ENCODE measurements at places on chromosomes 16 and 17.

DNA sequence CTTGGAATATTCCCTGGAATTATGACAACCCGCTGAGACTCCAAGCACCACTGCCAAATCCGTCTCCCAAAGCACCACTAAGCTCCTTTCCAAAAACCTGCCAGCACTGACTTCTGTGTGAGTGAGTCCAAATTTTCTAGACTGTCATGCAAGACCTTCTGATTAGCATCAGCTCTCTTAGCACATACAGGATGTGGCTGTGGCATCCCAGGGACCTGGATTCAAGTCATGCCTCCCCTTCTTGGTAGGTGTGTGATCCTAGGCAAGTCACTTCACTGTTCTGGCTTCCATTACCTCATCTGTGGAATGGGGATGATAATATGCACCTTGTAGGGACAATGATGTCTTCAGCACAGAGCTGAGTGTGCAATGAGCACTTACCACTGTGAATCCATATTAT is 38.3 kb upstream of the USP7 start:
- no peak for DNase-seq

DNA sequence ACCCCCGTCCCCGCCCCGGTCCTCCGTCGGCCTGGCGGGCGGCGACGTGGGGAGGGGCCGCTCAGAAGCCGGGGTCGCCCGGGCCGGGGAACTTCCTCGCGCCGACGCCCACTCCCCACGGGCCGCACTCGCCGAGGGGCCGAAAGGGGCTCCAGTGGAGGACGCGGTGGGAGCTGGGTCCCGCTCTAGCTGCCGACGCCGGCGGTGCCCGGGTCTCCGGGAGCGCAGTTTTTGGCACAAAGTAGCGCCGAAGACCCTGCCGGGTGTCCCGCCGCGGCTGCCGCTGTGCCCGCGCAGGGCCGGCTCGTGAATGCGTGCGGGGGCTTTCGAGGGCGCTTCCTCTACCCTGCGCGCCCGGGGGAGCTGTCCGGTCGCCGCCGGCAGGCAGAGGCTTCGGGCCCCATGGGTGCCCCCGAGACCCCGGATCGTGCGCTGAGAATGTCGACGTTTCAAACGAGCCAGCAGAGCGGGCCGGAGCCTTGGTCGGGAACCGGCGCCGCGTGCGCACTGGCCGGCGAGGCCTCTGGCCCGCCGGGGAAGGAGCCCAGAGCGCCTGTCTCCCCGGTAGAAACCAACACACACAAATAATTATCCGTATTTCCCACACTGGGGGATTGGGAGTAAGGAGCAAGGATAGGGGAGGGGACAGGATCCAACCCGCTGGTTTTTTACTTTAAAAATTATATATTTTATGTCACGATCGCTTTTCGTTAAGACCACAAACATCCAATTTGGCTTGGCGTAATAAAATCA is 46.6 kb upstream of the SLC38A10 start:
- no peak for DNase-seq

DNA sequence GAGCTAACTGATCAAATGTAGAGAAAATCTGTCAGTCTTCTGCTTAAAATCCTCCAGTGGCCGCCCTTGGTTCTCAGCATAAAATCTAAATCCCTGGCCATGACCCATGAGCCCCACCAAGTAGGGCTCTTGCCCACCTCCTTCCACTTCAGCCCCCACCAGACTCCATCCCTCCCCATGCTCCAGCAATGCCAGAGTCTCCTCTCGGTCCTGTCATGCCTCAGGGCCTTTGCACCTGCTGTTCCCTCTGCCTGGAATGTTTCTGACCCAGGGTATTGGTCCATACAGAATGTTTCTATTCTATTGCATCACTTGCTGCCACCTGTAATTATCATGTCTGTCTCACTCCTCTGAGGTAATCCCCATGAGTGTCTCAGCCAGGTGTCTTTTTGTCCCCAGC is 22.4 kb downstream of the FA2H start:
- DNase-seq: no peak

- DNase-seq: no peak
Measured at GRCh38 chr16:64830653-64831052, 291.2 kb downstream of the CDH11 start.

DNA sequence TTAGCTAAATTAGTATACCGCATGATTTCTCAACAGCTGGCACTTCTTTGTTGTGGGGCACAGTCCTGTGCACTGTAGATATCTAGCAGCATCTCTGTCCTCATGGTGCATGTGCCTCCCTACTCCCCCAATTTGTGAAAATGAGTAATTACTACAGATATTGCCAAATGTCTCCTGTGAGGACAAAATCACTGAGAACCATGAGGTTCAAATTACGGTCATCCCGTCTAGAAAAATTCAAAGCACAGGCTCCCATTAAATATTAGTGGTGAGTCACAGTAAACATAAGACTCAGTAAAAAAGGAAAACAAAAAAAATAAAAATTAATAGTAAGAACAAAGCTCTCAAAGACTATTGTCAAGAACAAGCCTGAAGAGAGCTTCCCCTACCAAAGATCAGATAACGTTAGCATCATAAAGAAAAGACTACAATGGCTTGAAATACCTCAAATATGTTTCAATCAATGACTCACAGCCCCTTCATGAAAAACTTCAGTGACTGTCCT is 57.8 kb downstream of the STH start:
- DNase-seq: no peak

- DNase-seq: no peak
Measured at GRCh38 chr17:13540546-13540945, 61.2 kb downstream of the HS3ST3A1 start.

GRCh38 chr16:84794626-84795025 is 25.2 kb upstream of the CRISPLD2 start:
- DNase-seq: no peak

Data from type B pancreatic cell (in vitro differentiated cells).